Activated B cell treated with CpG ODN at 0.5 μM for 24 hours (primary cell): ENCODE measurements at places on chromosomes 1 and 21. TPM values are rescaled to one million over a fixed set of nuclear protein-coding genes. Genes with fewer than 3 reads are reported as not detected.

GJA8 gene
- total RNA-seq: not detected in 2 replicates

NR5A2 gene
- 0.05 and 0.07 TPM in 2 replicates for total RNA-seq

LRRN2 gene
- not detected in 2 replicates for total RNA-seq

GJA9 gene
- not detected in 2 replicates for total RNA-seq

TRIM17 gene
- not detected in 2 replicates for total RNA-seq

HMCN1 gene
- 0.02 and 0.27 TPM in 2 replicates for total RNA-seq

ZBTB37 gene
- total RNA-seq: 21.1 and 24.6 TPM in 2 replicates

CNR2 gene
- total RNA-seq: 44.5 and 51.0 TPM in 2 replicates

NLRP3 gene
- 0.44 and 0.73 TPM in 2 replicates for total RNA-seq

RIPK4 gene
- total RNA-seq: 0.07 TPM in 1 of 2 replicates, not detected in the other

CLEC20A gene
- total RNA-seq: 1.7 and 2.9 TPM in 2 replicates

PRDX6 gene
- total RNA-seq: 125 and 129 TPM in 2 replicates

GRCh38 chr21:34047835-34048234 lies 25.5 kb upstream of the MRPS6 start:
- H3K4me3 ChIP-seq: no peak overlapping the region
- no peak for DNase-seq
- no peaks in the 10 kb centered on the region for H3K36me3 ChIP-seq
- no peak overlapping the region for H3K27ac ChIP-seq
- H3K4me1 ChIP-seq: peaks cover 9% of the 10 kb centered on the region
- H3K27me3 ChIP-seq: no peaks in the 10 kb centered on the region

- no peak overlapping the region for H3K4me3 ChIP-seq
- H3K4me1 ChIP-seq: no peaks in the 10 kb centered on the region
- no peak for DNase-seq
- no peaks in the 10 kb centered on the region for H3K36me3 ChIP-seq
Observed at GRCh38 chr1:66606362-66607065, 72.6 kb downstream of the SGIP1 start.

- H3K4me1 ChIP-seq: no peaks in the 10 kb centered on the region
- no peak overlapping the region for H3K27ac ChIP-seq
- no peak overlapping the region for H3K4me3 ChIP-seq
- H3K27me3 ChIP-seq: peaks cover 11% of the 10 kb centered on the region
- no peak for DNase-seq
Observed at GRCh38 chr21:36610201-36610600, 88.7 kb upstream of the SIM2 start.

DNA sequence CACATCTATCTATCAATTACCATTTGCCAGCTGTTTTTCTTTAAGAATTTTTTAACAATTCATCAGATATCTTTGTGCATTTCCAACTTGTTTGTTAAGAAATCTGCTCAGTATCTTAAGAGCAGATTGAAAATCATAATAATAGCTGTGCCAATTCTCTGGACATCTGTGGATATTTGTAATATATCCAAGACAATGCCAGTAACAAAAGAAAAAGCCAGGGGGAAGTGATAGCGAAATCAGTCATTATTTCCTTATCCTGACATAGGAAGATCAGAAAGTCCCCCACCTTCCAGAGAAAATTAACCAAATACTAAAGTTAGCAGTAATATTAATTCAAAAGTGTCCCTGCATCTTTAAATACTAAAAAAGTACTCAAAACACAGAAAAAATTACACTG lies 217.1 kb downstream of the RERE start:
- no peak for DNase-seq
- peaks cover 51% of the 10 kb centered on the region for H3K4me1 ChIP-seq
- no peak overlapping the region for H3K4me3 ChIP-seq
- no peak overlapping the region for H3K27ac ChIP-seq
- H3K36me3 ChIP-seq: peaks cover 16% of the 10 kb centered on the region

DNA sequence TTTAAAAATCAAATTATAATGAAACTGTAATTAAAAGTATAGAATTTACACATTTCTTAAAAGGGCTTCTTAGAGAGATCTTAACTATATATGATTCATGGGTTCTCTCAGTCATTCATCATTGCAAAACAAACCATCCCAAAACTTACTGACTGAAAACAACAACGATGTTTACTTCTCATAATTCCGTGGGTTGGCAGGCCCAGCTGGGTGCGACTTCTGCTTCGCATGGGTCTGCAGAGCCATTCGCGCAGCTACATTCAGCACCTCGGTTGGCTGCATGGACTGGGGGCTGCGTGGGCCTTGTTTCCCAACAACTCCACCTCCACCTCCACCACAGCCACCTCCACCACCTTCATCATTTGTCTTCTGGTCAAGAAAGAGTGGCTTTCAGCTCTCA lies 4.0 kb downstream of the SLAMF8 start:
- no peak for DNase-seq
- H3K36me3 ChIP-seq: no peaks in the 10 kb centered on the region
- H3K27me3 ChIP-seq: peaks cover 4% of the 10 kb centered on the region
- H3K4me1 ChIP-seq: peaks cover 15% of the 10 kb centered on the region
- H3K27ac ChIP-seq: no peak overlapping the region

DNA sequence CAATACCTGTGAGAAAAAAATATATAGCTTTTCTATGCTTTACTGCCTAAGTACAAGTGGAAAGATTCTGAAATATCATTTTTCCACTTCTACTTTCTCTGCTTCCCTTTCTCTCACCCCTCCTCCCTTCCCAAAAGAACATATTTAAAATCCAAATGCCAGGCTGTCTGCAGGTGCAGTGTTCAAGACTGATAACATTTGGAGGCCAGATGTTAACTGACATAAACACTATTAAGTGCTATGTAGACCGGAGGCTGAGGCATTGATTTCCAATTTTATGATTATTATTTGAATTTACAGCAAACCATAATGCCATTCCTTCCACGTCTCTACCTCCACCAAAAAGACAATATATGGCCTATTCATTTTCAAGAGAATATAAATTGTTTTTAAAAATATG lies 296.9 kb upstream of the SGIP1 start:
- no peaks in the 10 kb centered on the region for H3K4me1 ChIP-seq
- peaks cover 18% of the 10 kb centered on the region for H3K27me3 ChIP-seq
- DNase-seq: no peak
- H3K36me3 ChIP-seq: no peaks in the 10 kb centered on the region

DNA sequence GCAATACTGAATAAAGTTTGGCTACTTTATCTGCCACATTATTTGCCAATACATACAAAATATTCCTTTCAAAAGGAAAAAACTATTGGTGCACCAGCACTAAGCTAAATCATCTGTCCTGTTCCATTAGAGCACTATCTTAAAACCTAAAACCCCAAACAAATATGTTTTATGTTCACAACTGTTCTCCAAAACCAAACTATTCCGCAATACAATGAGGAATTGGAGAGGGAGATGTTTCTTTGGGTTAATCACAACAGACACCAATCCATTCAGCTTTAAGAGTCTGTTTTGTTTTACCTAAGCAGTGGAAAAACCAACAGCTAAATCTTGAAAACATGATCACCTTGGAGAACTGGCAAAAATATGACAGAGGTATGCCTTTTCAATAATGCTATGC lies 85.1 kb downstream of the ZNF644 start:
- no peak for DNase-seq
- no peak overlapping the region for H3K27ac ChIP-seq
- peaks cover 71% of the 10 kb centered on the region for H3K36me3 ChIP-seq
- H3K4me3 ChIP-seq: no peak overlapping the region
- peaks cover 13% of the 10 kb centered on the region for H3K4me1 ChIP-seq
- no peaks in the 10 kb centered on the region for H3K27me3 ChIP-seq

DNA sequence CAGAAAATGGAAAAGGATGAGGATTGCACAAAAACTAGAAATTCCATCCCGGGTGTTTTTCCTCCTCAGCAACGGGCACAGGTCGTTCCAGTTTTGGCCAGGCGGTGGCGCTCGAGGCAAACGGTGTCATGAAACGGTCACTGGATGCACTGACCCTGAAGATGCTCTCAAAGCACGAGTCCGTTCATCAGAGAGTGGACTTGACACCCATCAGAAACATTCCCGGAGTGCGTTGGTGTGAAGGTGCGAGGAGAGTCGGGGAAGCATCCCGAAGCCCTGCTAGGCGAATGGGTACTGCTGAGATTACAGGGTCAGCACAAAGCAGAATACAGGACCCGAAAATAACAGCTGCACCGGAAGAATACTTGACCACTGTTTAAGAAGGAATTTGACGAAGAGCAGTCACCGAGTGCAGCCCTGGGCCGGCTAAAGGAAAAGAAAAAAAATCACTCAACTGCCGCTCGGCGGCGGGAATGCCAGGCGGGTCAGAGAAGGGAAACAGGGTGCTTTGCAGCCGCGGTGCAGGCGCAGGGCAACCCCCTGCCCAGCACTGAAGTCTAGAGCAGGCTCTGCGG lies 71.7 kb upstream of the ETS2 start:
- DNase-seq: peak; percentile 71
- peaks cover 12% of the 10 kb centered on the region for H3K4me1 ChIP-seq
- H3K27ac ChIP-seq: no peak overlapping the region
- peaks cover 23% of the 10 kb centered on the region for H3K27me3 ChIP-seq

DNA sequence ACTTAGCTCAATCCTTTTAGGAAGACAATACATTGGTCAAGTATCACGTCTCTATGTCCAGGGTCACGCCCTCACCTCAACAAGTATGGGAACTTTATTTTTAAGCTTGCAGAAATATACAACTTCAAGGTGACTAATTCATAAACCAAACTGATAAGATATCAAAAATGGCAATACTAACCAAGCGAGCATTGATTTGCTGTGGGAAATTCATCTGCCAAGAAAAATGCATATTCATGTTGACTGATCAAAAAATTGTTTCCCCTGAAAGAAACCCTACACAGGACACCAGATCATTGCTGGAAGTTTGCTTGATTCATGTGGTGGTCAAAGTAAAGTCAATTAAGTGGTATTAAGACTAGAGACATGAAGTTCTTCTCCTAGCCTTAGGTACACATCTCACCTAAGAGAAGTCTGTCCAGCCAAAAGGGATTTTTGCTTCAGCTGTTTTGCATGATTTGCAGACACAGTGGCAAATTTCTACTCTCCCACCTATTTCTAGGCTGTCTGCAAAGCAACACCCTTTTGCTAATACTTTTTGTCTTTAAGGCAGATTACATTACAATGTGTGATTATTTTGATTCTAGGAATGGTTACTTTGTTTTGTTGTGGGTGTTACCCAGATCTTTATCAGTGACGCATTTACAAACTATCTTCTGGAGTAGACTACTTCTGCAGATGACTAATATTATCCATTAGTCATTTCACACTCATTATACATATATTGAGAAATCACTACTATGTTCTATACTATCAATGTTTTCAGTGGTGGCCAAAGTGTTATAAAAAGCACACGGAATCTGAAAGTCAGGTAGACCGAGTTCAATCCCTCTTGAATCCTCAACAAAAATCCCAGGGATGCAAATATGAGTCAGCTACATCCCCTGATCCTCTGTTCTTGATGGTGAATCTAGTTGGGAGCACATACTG lies 12.4 kb downstream of the SAMSN1 start:
- peaks cover 52% of the 10 kb centered on the region for H3K36me3 ChIP-seq
- peak overlapping the region; percentile 98 for H3K27ac ChIP-seq
- H3K4me1 ChIP-seq: peaks cover 79% of the 10 kb centered on the region
- H3K27me3 ChIP-seq: no peaks in the 10 kb centered on the region
- DNase-seq: no peak
- peak overlapping the region; percentile 71 for H3K4me3 ChIP-seq

DNA sequence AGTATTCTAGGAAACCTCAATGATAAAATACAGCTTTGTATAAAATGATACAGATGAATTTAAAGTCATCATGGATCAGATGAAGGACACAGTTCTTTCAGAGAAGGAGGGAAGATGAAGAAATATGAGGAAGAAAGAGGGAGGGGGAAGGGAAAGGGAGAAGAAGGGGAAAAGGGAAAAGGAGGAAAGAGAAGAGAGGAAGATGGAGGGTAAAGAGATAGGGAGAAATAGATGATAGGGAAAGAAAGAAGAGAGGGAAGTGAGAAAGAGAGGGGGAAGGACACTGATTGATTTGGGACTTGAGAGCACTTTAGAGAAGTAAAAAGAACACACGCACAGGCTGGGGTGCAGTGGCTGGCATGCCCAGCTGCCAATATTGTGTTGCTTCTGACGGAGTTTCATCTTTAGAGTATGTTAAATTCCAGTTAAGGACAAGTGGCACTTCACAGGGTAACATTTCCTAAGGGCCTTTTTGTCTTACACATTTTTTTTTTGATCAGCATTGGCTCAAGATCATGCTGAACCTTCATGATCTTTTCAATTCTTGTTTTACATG lies 235.9 kb upstream of the DMRTA2 start:
- H3K36me3 ChIP-seq: peaks cover 11% of the 10 kb centered on the region
- DNase-seq: no peak
- H3K27me3 ChIP-seq: no peaks in the 10 kb centered on the region

- no peaks in the 10 kb centered on the region for H3K36me3 ChIP-seq
- DNase-seq: no peak
- H3K27ac ChIP-seq: peak overlapping the region; percentile 94
- peak overlapping the region; percentile 76 for H3K4me3 ChIP-seq
Observed at GRCh38 chr1:93750955-93751354, 69.3 kb upstream of the BCAR3 start.

- DNase-seq: no peak
- no peaks in the 10 kb centered on the region for H3K27me3 ChIP-seq
- H3K4me1 ChIP-seq: peaks cover 6% of the 10 kb centered on the region
- no peaks in the 10 kb centered on the region for H3K36me3 ChIP-seq
Observed at GRCh38 chr21:29654203-29654602, 285.6 kb downstream of the GRIK1 start.

GRCh38 chr1:45148209-45148825 lies 58.1 kb downstream of the ZSWIM5 start:
- no peaks in the 10 kb centered on the region for H3K4me1 ChIP-seq
- H3K27ac ChIP-seq: no peak overlapping the region
- H3K4me3 ChIP-seq: no peak overlapping the region
- DNase-seq: no peak
- H3K36me3 ChIP-seq: no peaks in the 10 kb centered on the region
- H3K27me3 ChIP-seq: peaks cover 6% of the 10 kb centered on the region
